ENCODE measurements at places on chromosomes 13 and 19. TPM values are rescaled to one million over a fixed set of nuclear protein-coding genes. Genes with fewer than 3 reads are reported as not detected.

CDADC1 gene
- 0.96 TPM for total RNA-seq

FXYD7 gene
- not detected for total RNA-seq

DNA sequence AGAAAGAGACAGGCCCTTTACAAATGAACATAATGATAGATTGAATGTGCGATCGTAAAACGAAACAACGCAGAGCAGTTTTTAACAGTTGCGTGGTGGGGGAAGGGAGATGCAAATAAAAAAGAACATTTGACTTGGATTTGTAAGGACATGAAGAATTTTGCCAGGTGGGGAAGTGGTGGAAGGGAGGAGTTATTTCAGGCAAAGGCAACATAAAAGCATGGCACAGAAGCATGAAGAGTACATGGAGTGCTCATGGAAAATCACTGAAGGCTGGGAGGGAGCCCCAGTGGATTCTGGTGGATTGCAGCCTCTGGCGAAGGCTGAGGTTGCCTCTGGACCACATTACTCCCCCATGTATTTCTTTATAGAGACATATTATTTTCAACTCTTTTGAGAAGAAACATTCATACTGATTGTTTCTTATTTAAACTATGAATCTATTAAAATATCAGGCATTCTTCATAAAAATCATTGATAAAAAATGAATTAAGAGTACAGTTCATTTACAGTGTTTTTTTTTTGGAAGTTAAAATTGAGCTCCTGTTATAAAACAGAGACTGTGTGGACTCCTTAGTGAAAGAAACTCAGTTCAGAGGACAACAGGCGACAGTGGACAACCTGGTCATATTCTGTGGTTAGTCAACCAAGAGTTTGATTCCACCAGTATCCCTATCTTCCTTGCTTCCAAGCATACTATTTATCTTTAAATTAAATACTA is 57.5 kb downstream of the STARD13 start:
- DNase-seq = no peak
- H3K36me3 ChIP-seq = no peaks in the 10 kb centered on the region
- no peak overlapping the region for H3K27ac ChIP-seq
- H3K4me3 ChIP-seq = no peak overlapping the region

B3GNT3 gene
- total RNA-seq = 0.64 TPM

DNA sequence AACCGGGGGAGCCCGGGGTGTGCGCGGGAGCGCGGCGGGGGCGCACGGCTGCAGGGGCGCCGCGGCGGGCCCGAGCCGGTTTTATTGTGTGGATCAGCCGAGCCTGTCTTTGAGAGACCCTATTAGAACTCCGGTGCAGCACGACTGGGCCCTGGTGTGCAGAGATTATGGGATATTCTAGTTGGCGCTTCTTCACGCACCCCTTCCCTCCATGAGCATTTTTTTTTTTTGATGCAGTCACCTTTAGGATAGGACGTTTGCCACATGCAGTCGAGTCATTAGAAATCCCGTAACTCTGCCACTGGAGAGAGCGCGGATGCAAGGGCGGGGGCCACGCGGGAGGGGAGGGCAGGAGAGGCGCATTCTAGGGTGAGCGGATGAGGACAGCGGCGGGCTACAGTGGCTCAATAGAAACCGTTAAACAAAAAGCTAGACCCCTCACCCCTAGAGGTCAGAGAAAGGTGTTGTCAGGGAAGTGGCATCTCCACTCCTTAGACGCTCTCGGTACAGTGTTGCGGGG is 3.7 kb downstream of the FGF9 start:
- H3K4me3 ChIP-seq = peak overlapping the region; percentile 83
- H3K27me3 ChIP-seq = peaks cover 5% of the 10 kb centered on the region
- DNase-seq = no peak
- H3K4me1 ChIP-seq = peaks cover 12% of the 10 kb centered on the region

ZNF723 gene
- total RNA-seq = not detected

- DNase-seq = no peak
- H3K27me3 ChIP-seq = no peaks in the 10 kb centered on the region
- no peak overlapping the region for H3K4me3 ChIP-seq
- H3K4me1 ChIP-seq = no peaks in the 10 kb centered on the region
- no peaks in the 10 kb centered on the region for H3K36me3 ChIP-seq
Observed at GRCh38 chr13:64413529-64413928, 2816.6 kb downstream of the PCDH9 start.

PPP1R13L gene
- total RNA-seq = 27.8 TPM

- H3K36me3 ChIP-seq = no peaks in the 10 kb centered on the region
- no peak overlapping the region for H3K27ac ChIP-seq
- no peak overlapping the region for H3K4me3 ChIP-seq
- no peaks in the 10 kb centered on the region for H3K27me3 ChIP-seq
Observed at GRCh38 chr19:9881720-9882119, 46.6 kb downstream of the PIN1 start.

GRCh38 chr19:45733160-45733810 is at the start of gene MEIOSIN:
MEIOSIN (plus strand) TSS chr19:45733439; CDS start chr19:45735377, 1,938 bp downstream.
- no peak within 1 kb of the TSS for H3K27ac ChIP-seq
- no peaks in the 10 kb centered on the region for H3K36me3 ChIP-seq
- H3K4me3 ChIP-seq = no peak within 1 kb of the TSS
- H3K4me1 ChIP-seq = no peaks in the 10 kb centered on the region
- no peak for DNase-seq

LILRB5 gene
- total RNA-seq = 38.2 TPM

KLK13 gene
- total RNA-seq = not detected

DNA sequence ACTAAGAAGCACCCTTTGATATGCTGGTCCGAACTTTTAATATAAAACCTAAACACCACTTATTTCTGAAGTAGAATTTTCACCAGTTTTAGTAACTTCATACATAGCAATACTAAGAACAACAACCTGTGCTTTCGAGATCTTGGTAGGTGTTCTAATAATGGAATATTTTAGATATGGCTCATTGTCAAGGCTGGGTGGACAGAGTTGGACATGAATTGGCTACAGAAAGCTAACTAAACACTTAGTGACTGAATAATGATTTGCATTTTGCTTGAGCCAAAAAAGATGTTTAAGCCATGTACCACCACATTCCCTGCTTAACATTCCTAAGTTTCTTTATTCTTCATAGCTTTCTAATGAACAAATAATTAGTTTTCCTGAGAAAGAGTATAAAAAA is 344.3 kb upstream of the SGCG start:
- no peaks in the 10 kb centered on the region for H3K36me3 ChIP-seq
- H3K4me1 ChIP-seq = no peaks in the 10 kb centered on the region
- H3K4me3 ChIP-seq = no peak overlapping the region
- H3K27ac ChIP-seq = no peak overlapping the region

DNA sequence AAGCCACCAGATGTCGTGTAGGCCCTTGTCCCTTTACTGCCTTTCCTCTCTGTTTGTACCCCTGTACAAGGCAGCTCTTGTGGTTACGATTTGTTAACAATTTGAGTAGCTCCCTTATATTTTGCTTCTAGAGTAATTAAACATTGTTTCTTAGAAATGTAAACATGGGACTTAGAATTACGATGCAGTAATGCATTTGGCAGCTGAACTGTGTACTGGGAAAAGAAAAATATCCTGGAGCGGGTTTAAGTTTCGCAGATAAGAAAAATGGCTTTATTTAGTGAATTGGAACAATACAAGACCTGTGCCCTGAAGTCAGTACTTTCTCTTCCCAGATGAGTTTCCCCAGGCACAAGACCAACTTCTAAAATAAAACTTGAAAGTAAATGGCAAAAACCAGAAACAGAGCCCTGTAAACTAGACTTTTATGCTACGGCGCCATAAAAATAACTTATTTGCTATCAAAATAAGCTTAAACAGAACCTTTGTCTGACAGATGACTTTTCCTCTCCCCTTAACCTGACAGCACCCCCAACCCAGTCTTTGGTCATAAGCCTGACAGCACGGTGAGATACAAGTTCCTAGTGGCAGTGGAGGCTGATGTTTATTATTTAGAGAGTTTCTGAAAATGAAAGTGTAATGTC is 63.0 kb downstream of the LRCH1 start:
- H3K27ac ChIP-seq = peak overlapping the region; percentile 79
- H3K4me1 ChIP-seq = peaks cover 24% of the 10 kb centered on the region
- H3K36me3 ChIP-seq = no peaks in the 10 kb centered on the region
- no peak for DNase-seq
- peak overlapping the region; percentile 19 for H3K4me3 ChIP-seq

Data from ascending aorta (tissue), 2 donors.